GM23248 (cell line): ENCODE measurements at places on chromosomes 7 and 10. TPM values are rescaled to one million over a fixed set of nuclear protein-coding genes. Genes with fewer than 3 reads are reported as not detected.

DNA sequence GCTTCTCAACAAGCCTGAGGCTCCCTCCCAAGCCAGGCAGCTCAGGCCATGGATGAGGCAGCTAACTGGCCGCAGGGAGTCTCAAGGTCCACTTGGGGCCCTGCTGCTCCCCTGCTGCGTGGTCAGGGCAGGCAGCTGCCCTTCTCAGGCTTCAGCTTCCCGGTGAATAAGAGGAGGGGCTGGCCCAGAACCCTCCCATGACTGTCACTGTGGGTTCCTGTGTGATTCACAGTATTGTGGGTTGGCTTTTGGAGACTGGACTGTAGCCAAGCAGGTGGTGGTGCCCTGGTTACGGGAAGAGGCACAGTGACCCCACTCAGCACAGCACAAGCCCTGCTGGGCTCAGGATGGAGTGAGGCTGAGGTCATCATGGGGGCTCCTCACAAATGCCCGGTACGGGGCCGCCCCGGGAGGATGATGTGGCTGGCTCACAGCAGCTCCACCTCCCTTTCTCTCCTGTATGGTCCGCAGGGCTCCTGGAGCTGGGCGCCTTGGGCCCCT, 189.8 kb downstream of the HECW1 start:
- DNase-seq: peak; percentile 30

GRCh38 chr7:102412548-102412947, 16.4 kb downstream of the PRKRIP1 start:
- DNase-seq: peak; percentile 61

GRCh38 chr10:69578508-69578991, 5.3 kb upstream of the NEUROG3 start:
- DNase-seq: no peak

DNA sequence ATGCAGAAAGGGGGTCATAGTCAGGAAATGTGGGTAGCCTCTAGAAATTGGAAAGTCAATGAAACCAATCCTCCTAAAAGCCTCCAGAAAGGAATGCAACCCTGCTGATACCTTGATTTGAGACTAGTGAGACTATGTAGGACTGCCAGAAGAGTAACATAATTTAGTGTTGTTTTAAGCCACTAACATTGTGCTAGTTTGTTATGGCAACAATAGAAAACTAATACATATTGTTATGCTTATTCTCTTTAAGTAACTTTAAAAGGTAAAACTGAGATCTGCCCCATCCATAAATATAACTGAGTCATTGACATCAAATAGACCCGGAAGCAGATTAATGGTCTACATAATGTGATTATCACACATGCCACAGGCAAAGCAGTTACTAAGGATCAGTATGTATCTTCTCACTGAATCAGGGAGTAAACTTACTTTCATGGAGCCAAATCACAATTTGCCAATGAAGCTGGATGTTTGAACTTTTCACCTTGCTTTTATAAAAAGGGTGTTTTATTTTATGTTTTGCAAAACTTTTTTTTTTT, 146.4 kb upstream of the TMEM106B start:
- DNase-seq: no peak

DNA sequence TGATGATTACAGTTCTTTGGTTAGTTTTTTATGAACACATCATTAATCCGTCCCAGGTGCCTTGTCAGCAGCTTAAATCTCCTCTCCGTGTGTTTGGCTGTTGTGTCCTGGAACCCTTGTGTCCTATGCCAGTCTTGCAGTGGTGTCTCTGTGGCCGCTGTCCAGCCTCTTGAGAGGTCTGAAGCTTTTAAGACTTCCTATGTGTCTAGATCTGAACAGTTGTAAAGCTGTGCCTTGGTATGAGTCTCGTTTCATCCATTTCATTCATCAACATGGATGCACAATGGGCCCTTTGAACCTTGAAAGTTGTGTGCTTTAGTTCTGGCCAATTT, 16.7 kb downstream of the LMTK2 start:
- no peak for DNase-seq

DNA sequence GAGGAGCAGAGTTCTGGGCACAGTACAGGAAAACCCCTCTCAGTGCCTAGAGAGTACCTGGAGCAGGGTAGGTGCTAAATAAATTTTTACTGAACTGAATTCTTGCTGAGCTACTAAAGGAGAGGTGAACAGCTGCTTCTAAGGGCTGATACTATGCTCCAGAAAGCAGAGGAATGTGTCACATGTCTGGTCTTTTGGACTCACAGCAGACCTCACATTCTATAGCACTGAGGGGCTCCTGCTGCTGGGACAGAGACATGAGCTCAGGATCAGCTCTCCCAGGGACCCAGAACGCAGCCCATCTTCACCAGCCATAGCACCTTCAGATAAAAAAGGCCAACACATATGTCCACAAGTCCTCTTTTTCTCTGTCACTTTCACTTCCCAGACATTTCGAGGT, 133.0 kb upstream of the KLF14 start:
- DNase-seq: no peak

DNA sequence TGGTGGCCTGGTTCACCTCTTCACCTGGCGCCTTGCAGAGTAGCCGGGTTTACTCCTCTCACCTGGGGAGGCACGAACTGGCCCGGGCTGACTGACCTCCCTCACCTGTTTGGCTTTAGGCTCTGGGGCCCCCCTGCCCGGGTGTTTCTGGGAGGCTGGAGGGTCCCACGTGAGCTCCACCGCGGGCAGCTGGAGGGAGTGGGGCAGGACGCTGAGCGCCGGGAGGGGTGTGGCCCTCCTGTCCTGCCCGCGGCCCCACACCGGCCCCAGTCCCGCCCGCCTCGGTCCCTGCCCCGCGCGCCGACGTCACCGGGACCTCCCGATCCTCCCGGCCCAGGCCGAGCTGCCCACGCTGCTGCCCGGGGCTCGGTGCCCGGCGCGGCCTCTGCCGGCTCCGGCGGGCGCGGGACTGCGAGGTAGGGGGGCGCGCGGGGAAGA, at the start of gene AMZ1:
AMZ1 (plus strand) TSS at position 322 of the 438 bp plus-strand sequence. CDS start 12,250 bp downstream, outside the sequence.
- peak; percentile 67 for DNase-seq

GRCh38 chr7:16416289-16417282, 4.8 kb downstream of the CRPPA start:
- peak; percentile 87 for DNase-seq

Gene ACTL6B
- total RNA-seq: not detected in 2 replicates

Gene SVIL
- total RNA-seq: 6.6 and 7.3 TPM in 2 replicates

Gene SPDYE1
- not detected in 2 replicates for total RNA-seq
